ENCODE measurements at places on chromosomes 3 and 15.

DNA sequence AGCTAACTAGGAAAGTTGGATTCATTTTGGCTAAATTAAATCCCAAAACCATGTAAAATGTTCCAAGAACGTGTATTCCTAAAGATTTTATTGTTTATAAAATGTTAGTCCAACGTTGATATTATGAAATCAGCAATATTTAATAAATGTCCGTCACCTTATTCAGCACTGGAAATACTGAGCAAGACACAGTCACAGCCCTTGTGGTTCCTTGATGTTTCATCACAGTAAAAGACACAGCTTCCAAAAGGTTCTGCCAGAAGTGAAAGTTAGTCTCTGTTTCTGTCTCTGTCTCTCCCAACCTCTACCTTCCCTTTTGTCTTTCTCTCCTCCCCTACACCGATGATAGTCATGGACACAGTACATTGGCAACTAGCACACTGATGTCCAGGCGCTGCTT is 82.2 kb upstream of the BOC start:
- DNase-seq: no peak

DNA sequence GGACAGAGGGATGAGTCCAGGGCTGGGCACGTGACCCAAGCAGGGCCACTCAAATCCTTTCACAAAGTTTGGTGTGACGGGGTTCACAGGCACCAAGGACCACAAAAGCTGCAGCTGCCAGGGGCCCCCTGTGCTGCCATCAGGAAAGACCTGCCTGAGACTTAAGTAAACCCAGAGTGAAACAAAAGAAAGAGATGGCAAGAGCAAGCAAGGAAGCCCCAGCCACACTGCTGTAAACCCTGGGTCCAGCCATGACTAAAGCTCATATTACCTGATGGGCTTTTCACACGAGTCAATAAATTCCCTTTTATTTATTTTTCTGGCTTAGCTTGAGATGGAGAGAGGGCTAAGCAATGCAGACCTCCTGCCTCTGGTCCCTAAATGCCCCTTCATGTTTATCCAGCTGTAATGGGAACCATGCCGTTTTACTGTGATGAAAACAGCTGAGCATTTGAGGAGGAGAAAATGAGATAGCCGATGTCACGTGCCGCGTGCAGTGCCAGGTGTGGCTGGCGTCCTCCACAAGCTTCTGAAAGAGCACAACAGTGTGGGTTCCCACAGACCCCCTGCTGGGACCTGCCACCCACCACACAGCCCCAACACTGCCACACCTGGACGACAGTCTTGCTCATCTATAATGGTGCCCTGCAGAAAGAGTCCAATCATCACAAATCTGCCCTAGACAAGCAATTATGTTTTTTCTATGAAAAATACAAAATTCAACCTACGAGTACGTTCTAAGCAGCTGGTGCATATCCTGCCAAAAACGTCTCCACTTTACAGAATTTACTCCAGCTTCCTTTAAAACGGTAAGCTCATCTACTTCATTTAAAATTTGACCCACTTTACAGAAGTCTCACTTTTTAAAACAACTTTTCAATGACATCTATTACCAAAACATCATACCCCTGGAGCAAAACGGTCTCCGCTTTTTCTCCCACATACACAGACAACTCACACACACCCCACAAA is 34.2 kb downstream of the ADAMTS17 start:
- DNase-seq: no peak

DNA sequence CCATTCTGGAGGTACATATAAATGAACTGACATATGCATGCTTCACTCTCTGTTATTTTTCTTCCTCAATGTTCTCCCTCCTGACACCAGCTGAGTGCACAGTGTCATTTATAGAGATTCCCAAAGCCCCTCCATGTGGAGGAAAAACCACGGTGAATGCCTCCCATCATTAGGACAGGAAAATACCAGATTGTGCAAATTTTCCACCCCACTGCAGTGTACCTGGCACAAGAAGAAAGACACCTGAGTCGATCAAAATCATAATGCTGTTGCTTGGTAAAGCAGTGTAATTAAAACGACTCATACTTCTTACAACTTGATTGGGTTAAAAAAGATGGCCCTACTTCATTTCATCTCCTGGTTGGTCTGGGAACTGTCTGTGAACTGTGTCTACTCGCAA is 290.6 kb downstream of the IL5RA start:
- no peak for DNase-seq

- no peak for DNase-seq
Observed at GRCh38 chr3:50453907-50454306, 49.5 kb downstream of the CACNA2D2 start.

GRCh38 chr3:179921500-179921899 is 115.2 kb downstream of the PEX5L start:
- DNase-seq: peak; percentile 55

DNA sequence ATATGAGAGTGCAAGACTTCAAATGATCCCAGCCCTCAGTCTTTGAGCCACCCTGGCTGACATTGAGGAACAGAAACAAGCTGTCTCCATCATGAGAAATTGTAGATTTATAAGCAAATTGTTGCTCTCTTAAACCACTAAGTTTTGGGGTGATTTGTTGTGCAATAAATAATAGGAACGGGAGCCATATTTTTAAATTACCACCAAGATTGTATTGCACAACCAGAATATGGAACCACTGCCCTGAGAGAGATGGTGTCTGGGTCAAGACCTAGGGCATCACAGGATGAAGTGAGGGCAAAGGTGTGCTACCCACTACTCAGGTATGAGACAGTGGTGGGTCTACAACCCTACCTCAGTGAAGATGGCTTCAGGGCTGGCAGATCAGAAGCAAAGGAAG is 2.3 kb upstream of the CFAP92 start:
- DNase-seq: no peak

- DNase-seq: no peak
Observed at GRCh38 chr3:197339841-197340520, 41.6 kb upstream of the DLG1 start.

DNA sequence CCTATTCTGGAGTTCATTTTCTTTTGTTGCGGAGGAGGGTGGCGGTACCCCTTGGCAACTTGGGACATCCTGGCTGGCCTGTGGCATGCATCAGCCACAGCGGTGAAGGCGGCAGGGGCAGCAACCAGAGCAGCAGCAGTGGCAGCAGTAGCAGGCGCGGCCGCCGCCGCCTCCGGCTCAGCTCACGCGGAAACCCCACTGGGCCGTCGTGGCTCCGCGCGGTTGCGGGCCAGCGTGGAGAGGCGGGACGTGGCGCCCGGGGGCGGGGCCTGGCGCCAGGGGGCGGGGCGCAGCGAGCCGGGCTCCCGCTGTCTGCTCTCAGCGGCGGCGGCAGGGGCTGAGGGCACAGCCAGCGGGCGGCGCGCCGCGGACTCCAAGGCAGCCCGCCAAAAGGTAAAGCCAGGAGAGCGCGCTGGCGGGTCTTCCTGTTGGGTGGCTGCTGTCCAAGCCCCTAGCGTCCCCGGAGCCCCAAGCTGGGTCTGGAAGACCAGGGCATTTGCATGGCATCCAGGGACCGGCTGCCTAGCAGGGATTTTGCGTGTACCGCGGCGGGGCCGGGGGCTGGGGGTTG is 334.4 kb upstream of the THRB start:
- DNase-seq: peak; percentile 23

DNA sequence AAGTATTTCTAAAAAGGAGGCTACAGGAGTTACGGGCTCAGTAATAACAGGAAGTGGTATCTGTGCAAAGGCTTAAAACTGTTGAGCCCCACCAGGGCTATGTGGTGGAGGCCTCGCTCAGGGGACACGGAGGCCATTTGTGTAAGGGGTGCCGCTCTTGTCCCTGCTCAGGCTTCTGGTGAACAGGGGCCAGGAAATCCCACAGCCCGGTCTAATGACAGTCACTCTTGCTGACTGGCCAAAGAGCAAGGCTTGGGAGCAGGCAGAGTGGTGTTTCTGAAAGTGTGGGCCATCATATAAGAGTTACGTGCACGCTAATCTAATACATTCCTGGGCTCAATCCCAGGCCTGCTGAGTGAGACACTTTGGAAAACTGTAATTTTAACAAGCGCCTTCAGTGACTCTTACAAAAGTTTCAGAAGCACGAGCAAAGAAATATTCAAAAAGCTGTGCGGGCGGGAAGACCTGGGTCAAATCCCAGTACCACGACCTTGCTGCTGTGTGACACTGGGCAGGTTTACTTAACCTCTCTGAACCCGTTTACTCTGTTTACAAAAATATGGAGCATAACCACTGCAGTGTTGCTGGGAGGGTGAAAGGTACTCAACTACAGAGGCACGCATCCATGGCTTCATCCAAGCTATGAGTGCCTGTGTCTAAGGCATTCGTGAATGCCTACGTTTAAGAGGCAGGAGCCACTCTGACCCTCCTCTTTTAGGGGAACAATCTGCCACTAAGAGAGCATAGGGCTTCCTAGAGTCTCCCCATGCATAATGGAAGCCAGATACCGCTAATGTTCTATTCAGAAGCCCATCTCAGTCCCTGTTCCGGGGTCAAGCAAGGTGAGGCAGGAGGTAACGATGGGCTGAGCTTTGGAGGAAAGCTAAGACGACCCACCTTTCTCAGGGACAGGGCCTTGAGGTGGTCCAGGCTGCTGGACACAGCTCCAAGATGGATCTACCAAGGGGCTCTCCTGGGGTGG is 2.0 kb downstream of the ATP10A start:
- no peak for DNase-seq

GRCh38 chr3:53921296-53921695 is 29.6 kb upstream of the SELENOK start:
- DNase-seq: no peak

DNA sequence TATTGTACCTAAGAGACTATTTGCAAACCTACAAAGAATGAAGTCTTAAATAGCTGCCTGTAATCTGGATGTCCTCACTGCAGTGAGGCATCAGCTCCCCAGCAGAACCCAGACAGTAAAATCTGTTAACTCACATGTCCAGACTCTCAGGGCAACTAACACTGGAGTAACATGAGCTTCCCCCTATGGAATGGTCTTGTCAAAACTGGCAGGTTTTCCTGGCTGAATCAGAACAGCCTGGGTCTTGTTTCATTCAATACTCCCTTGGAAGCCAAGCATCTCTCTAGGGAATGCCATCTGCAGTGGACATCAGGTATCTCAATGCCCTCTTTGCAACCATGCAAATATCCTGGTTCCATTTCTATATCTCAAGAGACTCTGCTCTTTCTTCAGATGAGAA is 24.4 kb downstream of the PTPN9 start:
- DNase-seq: no peak

- no peak for DNase-seq
Observed at GRCh38 chr3:193560870-193561269, 6.2 kb upstream of the ATP13A4 start.

- no peak for DNase-seq
Observed at GRCh38 chr3:71491154-71491752, 92.3 kb downstream of the FOXP1 start.

DNA sequence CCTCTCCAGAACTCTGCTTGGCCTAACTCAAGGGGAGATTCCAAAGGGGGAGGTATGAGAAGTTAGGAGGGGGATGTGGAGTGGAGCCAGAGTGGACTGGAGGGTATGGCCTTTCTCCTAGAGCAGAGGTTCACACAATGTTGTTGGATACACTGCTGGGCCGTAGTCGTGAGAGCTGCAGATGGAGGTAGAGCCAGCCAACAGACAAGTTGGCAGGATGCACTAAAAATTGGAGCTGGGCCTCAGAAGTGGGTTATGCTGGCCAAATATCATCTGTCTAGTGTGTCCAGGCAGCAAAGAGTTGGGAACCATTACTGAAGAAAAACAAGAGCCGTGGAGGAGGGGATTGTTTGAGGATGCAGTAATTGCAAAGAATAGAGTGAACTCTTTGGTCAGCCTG is 27.7 kb upstream of the LRRFIP2 start:
- no peak for DNase-seq

- peak; percentile 56 for DNase-seq
Observed at GRCh38 chr3:16550676-16551341, 37.3 kb upstream of the RFTN1 start.

DNA sequence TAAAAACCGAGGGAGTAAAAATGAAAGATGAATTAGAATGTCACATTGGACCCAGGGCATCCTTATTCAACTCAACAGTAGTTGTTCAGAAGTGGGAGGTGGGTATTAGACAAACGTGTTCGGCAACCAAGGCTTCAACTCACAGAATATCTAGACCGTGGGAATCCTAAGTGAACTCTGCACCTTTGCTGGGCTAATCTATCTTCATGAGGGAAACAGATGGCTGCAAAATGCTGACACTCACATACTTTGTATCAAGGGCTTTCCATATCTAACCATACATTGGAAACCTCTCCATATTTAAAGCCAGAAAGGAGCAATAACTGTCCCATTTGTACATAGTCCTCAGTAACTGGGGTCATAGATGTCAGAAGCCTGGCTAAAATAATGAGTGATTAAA is 20.9 kb downstream of the PLSCR1 start:
- no peak for DNase-seq

GRCh38 chr3:127399154-127399553 is 111.3 kb upstream of the PRR20G start:
- no peak for DNase-seq

DNA sequence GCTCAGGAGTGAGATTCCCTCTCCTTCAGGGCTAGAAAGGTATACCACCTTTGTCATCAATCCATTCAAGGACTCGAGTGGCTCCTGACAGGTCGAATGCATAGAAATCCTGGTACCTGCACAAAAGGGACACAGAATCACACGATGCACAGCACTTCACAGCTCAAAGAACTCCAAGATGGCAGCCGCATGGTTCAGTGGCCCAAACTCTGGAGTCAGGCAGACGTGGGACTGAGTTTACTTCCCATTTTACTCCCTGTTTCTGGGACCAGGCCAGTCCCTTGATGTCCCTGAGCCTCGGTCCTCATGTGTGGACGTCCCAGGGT is 536 bp downstream of the WDR73 start:
- no peak for DNase-seq

- DNase-seq: peak; percentile 62
Observed at GRCh38 chr15:40367686-40368611, 9.9 kb downstream of the DISP2 start.

- peak; percentile 67 for DNase-seq
Observed at GRCh38 chr3:111989061-111989678, 9.6 kb upstream of the TAGLN3 start.

- DNase-seq: no peak
Observed at GRCh38 chr3:49157289-49157688, 8.8 kb downstream of the CCDC71 start.

DNA sequence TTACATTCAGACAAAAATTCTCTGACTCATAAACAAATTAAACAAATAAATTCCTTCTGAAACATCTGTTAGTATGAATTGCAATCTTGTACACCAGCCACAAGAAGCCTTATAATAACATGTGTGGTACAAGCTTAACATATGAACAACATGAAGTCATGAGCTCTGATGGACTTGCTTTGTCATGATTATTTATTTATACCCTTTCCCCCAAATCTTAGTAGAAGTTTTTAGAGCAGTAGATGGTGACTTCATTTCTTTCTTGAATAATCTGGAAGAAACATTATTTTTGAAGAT is 633.4 kb downstream of the EPHA3 start:
- DNase-seq: no peak

GRCh38 chr3:71537211-71537611 is 46.3 kb downstream of the FOXP1 start:
- no peak for DNase-seq

GRCh38 chr15:39918688-39919385 is 1.2 kb downstream of the GPR176 start:
- DNase-seq: no peak

Measured in hippocampal formation (tissue), 2 donors.